ENCODE measurements at places on chromosomes 7 and 10. TPM values are rescaled to one million over a fixed set of nuclear protein-coding genes. Genes with fewer than 3 reads are reported as not detected.

CADPS2 gene
- 2.4 TPM for total RNA-seq

TFR2 gene
- 0.68 TPM for total RNA-seq

ZNF239 gene
- total RNA-seq, result 0.64 TPM

FRAT2 gene
- total RNA-seq, result 8.4 TPM

ANKRD61 gene
- not detected for total RNA-seq

NEUROD6 gene
- not detected for total RNA-seq

MYPN gene
- 0.08 TPM for total RNA-seq
